NCI-H146 (cell line): ENCODE measurements at places on chromosomes 3 and 15.

DNA sequence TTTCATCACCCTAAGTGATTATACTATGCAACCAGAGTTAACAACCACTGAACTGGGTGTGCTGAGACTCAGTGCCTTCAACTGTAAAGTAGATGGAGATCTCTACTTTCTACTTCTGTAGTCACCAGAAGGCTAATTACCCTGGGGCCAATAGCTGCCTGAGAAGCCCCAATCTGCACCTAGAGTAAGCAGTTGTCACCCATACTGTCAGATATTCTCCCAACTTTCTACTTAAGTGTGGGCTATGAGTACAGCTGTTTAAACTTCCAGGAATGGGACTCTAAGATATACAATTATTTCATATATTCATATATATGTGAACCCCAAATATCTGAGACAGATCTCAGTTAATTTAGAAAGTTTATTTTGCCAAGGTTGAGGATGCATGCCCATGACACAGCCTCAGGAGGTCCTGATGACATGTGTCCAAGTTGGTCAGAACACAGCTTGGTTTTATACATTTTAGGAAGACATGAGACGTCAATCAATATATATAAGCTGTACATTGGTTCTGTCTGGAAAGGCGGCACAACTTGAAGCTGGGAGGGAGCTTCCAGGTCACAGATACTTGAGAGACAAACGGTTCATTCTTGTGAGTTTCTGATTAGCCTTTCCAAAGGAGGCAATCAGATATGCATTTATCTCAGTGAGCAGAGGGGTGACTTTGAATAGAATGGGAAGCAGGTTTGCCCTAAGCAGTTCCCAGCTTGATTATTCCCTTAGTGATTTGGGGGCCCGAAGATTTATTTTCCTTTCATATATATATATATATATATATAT, 41.9 kb downstream of the CCNL1 start:
- DNase-seq, result no peak

- peak; percentile 20 for DNase-seq
Observed at GRCh38 chr3:14907043-14907966, 40.1 kb upstream of the NR2C2 start.

DNA sequence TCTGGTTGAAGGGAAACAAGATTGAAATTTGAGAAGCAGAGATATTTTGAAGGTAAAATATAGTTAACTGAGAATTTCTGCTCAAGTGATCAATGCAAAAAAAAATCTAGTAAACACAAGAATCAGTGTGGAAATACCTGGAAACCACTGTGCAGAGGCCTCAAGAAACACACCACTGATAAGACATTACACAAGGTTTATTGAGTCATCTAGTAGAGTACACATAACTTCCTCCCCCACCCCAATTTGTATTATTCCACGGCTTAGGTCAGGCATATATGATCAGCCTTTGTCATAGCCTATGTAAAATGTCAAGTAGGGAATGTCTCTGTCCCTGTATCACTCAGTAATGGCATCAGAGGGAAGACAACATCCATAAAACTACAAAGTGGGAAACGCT, 447.8 kb upstream of the BCHE start:
- DNase-seq, result no peak

- no peak for DNase-seq
Observed at GRCh38 chr3:171458071-171458863, 1.9 kb downstream of the TNIK start.

- DNase-seq, result no peak
Observed at GRCh38 chr15:67179411-67179995, 75.0 kb downstream of the AAGAB start.
